Activated CD4-positive, alpha-beta T cell treated with anti-CD3 and anti-CD28 coated beads for 24 hours (primary cell): ENCODE measurements at places on chromosomes 5 and 9.
A peak's percentile ranks its signal among the peaks of the same experiment; 100 is the strongest.

DNA sequence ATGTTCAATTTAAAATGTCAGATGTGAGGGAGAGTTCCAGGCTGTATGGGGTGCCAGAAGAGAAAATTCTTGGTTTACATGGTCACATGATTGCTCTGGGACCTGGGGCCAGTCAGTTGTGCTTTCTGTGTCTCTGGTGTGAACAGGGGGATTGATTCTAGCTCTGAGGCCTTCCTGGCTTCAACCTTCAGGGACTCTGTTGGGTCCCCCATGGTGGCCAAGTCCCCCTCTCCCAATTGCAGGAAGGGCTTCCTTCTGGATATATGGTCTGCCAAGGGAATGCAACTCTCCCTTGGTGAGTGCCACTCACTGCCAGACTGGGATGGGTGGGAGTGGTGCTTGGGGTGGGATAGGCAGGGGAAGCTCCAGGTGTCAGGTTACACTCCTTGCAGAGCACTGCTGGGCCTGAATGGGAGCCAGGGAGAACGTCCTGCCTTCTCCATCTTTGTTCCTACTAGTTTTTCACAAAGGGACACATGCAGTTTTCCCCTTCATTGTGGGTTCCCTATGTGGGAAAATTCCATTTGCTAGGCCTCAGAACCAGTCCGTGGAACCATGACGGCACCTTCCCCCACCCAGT is 153.2 kb downstream of the MELK start:
- no peak for DNase-seq

DNA sequence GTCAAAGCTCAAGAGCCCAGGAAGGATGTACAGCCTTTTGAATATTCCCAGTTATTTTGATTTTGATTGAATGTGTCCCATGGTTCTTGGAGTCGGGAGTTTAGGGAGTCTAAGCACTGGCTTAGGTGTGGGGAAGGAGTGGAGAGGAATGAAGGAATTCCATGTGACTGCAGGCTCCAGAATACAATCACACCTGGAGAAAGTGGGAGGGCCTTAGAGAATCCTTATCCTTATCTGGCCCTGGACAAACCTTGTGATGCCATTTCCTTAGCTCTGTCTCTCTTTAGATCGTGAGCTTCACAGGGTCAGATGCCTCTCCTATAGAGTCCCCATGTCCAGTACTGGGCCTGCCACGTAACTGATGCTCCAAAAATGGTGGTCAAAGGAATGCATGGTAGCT is 4.2 kb upstream of the EEIG1 start:
- DNase-seq, result no peak

DNA sequence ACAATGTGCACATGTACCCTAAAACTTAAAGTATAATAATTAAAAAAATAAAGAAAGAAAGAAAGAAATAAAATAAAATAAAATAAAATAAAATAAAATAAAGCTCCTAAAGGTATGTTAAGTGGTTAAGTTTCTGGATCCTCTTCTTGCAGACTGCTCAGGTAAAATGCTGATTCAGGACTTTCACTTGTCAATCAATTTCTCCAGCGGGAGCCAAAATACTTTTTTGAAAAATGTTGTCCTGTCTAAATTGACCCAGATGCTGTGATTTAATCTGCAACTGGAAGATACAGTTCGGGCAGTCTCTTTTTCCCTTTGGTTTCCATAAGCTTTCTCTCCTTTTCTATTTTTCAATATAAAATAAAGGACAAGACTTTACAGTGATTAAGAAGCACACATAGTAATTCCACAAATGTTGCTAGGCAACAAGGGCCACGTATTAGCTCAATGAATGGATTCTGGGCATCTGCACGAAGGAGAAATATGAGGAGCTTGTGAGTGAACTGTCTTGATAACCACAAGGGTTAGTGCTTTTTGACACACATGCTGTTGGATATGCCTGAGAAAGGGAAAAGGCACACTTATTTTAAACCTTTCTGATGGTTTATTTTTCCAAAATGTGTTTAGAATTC is 38.6 kb downstream of the HTR4 start:
- no peak for DNase-seq

DNA sequence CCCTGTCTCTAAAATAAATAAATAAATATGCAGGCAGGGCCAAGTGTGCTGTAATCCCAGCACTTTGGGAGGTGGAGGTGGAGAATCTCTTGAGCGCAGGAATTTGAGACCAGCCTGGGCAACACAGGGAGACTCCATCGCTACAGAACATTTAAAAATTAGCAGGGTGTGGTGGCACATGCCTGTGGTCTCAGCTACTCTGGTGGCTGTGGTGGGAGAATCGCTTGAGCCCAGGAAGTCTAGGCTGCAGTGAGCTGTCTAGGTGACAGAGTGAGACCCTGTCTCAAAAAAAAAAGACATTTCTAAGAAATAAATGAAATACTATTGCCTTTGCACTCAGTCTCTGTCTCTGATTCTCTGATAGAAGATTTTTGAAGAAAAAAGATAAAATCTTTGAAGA is 1.2 kb upstream of the PCDHGA10 start:
- DNase-seq, result no peak

GRCh38 chr9:127611899-127612790 is at the start of gene STXBP1:
STXBP1 (plus strand) TSS chr9:127612277; CDS start chr9:127612404, 127 bp downstream.
- DNase-seq, result peak; percentile 84

DNA sequence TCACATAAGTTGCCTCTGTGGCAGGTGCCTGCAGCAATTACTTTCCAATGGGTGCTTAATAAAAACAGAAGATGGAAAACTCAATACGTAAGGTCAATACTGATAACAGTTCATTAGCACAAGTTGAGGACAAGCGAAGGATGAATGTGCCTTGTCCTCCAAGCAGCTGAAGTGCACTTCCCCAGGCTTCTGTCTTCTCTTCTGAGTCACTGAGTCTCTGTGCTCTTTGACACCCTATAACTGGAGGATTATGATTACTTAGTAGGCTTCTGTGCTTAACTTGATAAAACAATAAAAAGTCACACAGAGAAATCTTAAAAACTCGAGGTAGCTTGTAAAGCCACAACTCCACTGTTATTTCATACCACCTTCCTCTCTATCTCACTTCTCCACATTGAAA is 216.6 kb upstream of the ADCY2 start:
- DNase-seq, result no peak

DNA sequence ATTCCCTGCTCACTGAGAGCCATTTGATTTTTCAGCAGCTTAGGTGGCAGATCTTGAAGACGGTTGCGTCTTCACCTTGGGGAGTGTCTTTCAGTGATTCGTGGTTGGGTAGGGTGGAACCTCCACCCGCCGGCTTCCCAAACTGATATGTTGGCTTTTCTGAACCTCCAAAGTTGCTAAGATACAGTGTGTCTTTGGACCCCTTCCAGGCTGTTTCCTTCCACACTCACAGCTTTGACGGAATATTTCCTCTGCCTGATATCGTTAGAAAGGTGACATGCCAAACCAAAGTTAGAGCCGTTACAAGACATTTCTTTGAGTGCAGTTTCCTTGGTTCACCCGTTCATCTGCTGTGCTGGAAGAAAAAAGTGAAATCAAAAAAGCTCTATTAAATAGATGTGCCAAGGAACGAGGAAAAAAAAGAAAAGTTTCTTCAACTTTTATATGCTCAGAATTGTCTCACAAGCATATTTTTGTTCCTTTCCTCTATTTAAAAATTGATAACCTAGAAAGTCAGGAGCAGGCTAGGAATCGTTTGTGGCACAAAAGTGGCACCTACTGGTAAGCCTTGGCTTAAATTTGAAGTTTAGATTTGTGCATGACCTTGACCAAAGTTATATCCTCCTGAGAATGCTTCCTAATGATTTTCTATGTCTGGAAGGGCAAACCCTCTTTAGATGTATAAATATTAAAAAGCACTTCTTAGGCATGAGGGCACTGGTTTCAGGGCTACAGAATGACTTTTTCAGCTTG is 270.7 kb upstream of the WWC1 start:
- DNase-seq, result no peak

- DNase-seq, result no peak
These were observed 506.5 kb downstream of the ISL1 start for GRCh38 chr5:51889703-51890102.

GRCh38 chr5:138651767-138652117 is 76.5 kb upstream of the HSPA9 start:
- no peak for DNase-seq

DNA sequence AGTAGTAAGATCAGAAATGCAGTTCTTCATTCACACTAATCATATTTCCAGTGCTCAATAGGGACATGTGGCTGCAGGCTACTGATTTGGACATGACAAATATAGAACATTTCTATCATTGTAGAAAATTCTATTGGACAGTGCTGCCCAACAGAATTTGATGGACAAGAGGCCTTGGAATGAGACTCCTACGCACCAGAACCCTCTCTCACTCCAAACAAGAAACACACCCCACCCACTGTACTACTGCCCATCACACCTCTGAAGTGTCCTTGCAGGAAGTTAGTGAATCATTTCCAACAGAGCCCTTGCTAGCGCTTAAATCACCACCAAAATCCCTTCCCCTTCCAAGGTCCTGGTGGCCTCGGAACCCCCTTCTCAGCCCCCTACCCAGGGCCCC is 66.5 kb downstream of the ROR2 start:
- DNase-seq, result no peak

DNA sequence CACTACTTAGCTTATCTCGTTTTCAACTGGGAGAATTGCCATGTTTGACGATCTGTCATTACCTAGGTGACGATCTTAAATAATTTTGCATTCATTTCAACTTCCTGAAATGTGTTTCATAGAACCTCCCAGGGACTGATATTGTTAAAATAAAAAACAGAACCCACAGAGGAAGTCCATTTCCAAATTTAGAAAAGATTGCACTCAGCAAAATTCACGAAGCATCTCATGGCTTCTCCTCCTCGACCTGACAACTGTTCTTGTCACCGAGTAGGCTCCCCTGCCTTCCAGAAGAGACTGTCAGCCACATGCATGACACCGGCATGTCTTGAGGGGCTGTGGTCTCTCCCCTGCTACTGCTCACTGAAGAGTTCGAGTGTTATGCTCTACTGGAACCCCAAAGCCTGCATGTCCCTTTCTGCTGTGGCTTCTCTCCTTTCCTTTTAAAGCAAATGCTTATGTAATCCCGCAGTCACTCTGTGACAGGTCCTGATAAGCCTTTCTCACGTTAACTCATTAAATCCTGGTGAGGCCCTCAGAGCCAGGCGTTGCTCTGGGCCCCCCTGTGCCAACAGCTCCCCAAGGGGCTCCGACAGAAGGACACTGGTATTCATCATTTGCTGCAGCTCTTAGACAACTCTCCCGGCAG is 26.8 kb upstream of the ANKRD33B start:
- DNase-seq, result no peak

GRCh38 chr5:87661784-87662566 is 249.2 kb upstream of the CCNH start:
- no peak for DNase-seq

- DNase-seq, result no peak
These were observed 70.2 kb upstream of the CTSL start for GRCh38 chr9:87655731-87656130.

DNA sequence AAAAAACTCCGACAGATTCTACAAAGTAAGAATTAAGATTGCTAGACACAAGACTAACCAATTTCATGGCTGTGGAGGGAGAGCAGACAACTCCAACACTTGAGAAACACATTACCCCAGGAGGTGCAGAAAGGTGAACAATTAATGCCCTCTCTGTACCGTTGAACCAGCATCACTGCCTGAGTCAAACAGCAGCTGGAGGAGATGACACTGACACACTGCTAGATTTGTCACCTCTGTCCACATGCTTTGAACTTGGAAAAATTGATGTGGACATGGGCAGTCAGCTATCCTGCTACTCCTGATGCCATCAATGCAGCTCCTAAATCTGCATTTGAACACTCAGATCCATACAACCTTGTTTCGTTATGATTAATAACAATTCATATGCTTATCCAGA is 51.7 kb downstream of the GPBP1 start:
- DNase-seq, result no peak

DNA sequence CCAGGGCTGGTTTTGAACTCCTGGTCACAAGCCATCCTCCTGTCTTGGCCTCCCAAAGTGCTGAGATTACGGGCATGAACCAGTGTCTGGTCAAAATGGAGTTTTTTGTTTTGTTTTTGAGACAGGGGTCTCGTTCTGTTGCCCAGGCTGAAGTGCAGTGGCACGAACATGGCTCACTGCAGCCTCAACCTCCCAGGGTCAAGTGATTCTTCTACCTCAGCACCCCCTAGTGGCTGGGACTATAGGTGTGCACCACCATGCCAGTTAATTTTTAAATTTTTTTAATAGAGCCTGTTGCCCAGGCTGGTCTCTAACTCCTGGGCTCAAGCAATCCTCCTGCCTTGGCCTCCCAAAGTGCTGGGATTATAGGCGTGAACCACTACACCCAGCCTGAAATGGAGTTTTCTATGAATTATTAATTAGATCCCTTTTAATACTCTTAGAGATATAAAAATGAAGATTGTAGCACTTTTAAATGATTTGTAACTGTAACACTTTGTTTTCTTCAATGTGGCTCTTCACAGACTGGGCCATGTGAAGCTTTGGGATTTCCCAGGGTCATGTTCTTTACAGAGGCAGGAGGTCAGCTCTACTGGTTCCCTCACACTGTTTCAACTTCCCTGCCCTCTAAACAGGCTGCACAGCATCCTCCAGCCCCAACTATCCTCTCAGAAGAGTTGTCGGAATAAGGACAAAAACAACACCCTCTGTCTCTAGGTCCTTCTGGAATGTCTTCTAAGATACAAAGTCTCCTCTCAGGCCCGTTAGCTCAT is 32.7 kb upstream of the SPARC start:
- DNase-seq, result peak; percentile 18

GRCh38 chr9:15873573-15874177 is 320.8 kb downstream of the CCDC171 start:
- no peak for DNase-seq

GRCh38 chr5:7396713-7397454 is 946 bp downstream of the ADCY2 start:
- no peak for DNase-seq

GRCh38 chr9:93126151-93126781 is 7.8 kb downstream of the NINJ1 start:
- DNase-seq, result no peak

GRCh38 chr9:94971378-94972131 is 245.1 kb downstream of the AOPEP start:
- no peak for DNase-seq
